ENCODE measurements at places on chromosomes 3 and 15.

DNA sequence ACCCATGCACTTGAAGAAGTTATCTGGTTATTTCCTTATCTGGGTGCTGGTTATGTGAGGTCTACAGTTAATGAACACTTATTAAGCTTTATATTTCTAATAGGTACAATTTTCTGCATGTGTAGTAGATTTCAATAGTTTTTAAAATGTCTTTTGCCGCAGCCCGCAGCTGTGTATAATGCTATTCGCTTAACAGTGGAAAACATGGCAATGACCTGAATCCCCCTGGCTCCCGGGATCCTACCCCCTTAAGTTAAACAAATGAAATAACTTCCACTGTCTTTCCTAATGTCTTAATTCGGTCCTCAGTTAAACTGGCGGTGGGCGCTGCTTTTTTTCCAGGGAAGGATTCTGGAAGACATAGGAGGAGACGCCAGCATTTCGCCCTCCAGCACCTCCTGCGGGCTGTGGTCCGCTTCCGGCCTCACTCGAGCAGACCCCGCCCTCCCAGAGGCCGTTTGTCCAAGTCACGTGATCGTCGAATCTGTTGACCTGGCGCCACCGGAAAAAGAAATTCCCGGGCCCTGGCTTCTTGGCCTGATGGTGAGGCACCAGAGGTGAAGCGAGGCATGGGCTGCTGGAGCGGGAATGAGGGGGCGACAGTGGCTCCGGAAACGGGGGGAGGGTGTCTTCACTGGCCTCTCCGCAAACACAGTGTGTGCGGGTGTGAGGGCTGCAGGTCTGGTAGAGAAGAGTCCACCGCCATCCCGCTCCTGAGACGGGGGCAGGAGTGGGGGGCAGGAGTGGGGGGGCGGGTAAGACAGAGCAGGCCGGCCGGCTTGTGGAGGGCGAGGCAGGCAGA lies 45.6 kb upstream of the CSPG4 start:
- DNase-seq, result peak; percentile 93

DNA sequence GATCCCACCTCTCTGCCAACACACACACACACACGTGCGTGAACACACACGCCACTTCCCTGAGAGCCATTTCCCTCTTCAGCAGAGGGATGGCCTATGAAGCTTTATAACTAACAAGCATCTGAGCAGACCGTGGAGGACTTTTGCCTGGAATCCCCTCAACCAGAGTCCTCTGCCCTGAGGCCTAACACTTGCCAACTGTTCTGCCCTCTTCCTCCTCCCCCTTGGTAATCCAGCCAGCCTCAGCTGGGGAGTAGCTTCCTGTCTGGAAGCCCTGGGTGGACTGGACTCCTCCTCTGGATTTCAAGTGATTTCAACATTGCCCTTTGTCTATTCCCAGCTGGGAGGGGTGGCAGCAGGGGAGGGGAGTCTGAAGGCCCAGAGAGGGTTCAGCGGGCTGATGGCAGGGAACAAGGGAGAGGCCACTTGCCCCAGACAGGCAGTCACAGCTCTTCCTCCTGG lies 68.4 kb upstream of the HACD2 start:
- peak; percentile 41 for DNase-seq

GRCh38 chr15:69320977-69321554 lies 22.4 kb downstream of the PAQR5 start:
- no peak for DNase-seq

DNA sequence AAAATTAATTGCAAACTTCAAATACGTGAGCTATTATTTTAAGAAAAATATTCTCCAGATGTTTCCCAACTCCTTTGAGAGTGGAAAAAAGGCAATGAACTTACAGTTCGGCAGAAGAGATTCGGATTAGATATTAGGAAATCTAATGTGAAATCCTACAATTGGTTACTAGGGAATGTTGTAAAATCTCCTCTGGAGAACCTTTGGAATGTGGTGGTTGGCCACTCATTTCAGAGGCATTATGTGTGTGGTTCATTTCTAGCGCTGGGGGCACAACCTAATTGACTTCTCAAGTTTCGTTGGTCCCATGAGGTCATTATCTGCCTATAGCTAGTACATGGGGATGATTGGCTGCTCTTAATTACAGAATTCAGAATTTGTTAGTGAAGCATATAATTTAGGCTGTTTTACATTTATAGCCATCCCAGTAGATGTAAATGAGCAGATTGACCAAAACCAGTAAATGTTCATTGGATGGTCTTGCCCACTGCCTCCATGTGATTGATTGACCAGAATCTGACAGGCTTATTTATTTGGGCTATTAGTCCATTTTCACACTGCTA lies 34.6 kb upstream of the CMSS1 start:
- DNase-seq, result no peak

- DNase-seq, result peak; percentile 87
Measured at GRCh38 chr15:64105113-64105704, 9.4 kb downstream of the SNX1 start.

DNA sequence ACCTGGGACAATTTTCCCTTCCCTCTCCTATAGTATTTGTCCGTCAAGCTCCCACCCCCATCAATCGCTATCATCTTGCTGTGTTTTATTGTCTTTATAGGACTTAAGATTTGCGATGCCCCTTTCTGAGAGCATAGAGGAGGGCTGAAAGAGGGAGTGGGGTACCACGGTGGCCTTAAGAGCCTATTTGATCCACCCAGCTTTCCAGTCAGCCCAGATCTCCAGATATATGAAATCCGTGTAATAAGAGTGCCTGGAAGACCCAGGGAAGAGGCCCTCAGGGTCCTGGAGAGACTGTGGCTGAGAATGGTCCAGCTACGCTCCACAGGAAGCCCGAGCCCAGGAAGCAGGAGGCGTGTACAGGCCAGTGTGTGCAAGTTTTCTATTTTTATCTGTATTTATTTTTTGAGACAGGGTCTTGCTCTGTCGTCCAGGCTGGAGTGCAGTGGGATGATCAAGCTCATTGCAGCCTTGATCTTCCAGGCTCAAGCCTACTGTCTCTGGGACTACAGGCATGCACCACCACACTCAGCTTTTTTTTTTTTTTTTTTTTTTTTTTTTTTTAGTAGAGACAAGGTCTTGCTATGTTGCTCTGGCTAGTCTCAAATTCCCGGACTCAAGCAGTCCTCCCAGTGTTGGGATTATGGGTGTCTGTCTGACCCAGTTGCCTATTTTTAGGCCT lies 964 bp upstream of the NCKIPSD start:
- DNase-seq, result no peak

DNA sequence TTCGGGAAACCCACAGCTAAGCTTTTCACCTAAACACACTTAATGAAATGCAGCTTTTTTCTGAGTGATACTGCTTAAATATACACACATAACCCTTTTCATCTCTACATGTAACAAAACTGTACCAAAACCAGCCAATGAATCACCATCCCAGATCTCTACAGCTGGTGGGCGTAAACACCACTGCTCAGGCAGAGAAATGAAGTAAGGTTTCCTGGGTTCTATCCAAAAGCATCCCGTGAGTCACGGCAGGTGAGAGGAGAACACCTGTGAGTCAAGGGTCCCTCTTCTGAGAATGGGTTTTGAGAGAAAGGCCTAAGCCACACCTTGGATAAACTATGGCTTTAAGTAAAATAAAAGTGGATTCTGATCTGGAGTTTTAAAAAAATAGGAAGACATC lies 2.6 kb downstream of the CLDN1 start:
- DNase-seq, result no peak

DNA sequence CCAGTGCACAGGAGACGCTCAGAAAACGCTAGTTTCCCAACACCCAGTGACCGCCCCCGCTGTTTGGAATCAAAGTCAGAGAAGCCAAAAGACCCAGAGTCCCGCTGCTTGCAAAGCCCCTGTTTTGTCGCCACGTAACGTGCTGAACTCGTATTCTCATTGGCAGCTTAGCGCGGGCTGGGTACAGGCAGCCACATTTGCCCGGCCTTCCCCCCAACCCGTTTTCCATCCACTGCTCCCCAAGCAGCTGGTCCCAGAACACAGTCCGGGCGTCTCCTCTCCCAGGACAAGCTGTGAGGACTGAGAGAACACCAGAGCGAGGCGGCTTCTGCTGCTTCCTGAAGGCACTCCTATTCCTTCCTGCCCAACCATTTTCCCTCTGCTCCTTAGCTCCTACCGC lies 54.8 kb downstream of the RASGRF1 start:
- DNase-seq, result no peak

- peak; percentile 66 for DNase-seq
Measured at GRCh38 chr15:99249270-99249841, at the start of gene TTC23. Gene TTC23, minus strand, starts transcription at chr15:99249581. Its CDS starts 20,869 bp downstream, at chr15:99228712.

DNA sequence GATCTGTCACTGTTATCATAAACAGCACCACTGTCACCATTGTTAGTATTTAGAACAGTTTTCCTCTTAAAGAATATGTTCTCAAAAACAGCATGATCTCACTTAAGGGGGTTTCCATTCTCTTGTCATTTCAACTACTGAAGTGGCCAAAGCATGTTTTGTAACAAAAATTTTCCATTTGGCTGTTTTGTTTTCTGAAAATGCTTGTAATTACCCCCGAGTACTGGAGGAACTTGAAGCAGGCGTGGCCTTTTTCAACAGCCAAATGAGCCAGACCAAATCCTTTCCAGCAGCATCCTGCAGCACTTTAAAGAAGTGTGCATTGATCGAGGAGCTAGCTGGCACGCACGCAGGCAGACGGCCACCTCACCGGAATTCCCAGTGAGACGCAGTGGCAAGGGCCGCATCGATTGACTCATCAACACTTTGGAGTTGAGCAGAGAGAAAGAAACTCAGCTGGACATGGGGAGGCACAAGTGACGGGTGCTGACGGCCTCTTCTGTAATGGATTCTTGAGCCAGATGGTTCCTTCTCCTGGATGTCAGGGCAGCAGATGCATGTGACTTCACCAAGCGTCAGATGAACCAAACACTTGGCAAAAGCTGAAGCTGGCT lies 234.3 kb upstream of the IGF1R start:
- DNase-seq, result no peak

DNA sequence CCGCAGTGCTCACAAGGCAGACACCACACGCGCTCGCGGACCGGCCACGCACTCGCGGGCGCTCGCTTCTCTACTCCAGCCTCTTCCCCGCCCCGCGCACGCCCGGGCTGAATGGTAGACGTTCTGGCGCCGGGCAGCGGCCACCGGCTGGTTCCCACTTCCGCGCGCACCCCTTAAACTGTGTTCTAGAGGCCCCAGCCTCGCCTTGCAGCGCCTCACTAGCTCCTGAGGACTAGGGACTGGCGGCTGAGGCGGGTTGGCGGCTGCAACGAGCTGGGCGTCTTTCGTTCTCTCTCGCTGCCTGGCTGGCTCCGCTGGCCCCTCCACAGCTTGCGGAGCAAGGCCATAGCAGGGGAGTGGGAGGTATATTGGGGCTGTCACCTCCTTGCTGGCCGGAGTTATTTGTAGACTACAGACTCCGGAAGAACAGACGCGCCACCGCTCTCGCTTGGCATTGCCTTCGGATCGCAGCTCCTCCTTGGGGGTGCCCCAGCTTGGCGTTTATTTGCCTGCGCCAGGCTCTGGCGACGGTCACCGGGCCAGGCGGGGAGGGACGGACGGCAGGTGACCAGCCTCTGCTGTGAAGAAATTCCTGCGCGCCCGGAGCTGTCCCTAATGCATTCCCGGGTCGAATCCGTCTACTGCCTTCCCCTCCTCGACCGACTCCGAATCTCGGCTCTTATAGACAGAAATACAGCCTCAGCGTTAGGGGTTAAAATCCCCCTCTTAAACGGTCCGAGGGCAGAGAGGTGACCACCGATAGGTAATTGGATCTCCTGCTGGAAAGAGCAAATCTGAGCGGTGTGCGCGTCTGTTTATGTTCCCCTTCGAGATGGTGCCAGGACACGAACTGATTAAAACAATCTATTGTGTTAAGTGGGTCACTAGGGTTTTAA lies 1.3 kb downstream of the GREM1 start:
- peak; percentile 45 for DNase-seq

GRCh38 chr15:58520464-58520863 lies 88.7 kb downstream of the LIPC start:
- peak; percentile 62 for DNase-seq

DNA sequence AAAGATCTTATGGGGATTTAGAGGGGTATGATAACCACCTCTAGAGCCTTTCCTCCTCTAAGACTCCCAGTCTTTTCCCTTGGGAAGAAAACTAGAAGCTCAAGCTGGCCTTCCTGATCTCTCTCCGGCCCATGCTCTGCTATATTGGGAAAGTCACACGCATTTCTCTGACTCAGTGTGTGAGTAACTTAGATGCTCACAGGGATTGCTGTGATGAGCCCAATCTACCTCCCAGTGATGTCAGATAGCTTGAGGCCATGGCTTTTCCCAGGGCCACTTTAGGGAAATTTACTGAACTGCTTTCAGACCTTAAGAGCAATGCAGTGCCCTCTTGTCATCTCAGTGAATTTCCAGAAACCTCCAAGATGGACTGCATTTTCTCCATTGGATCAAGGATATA lies 8.6 kb upstream of the ST8SIA2 start:
- no peak for DNase-seq

DNA sequence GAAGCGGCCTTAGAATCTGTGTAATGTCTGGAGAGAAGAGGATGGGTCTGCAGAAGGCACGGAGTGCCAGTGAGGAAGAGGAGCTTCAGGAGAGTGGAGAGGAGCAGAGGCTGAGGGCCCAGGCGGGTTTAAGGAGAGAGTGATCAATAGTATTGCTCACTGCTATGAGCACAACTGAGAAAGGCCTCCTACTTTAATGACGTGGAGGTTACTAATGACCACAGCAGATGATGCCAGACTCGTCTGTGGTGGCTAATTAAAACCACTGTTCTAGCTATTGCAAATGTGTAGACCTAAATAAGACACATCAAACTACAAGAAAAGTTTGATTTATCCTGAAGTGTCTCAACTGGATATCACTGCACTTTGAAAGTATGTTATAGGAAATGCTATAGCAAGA lies 33.2 kb downstream of the MTMR10 start:
- DNase-seq, result no peak

GRCh38 chr3:143433787-143434378 lies 314.3 kb downstream of the CHST2 start:
- DNase-seq, result peak; percentile 36

GRCh38 chr3:192883512-192883911 lies 34.1 kb downstream of the MB21D2 start:
- DNase-seq, result no peak

GRCh38 chr15:78087951-78088772 lies 4.2 kb upstream of the SH2D7 start:
- peak; percentile 82 for DNase-seq

- no peak for DNase-seq
Measured at GRCh38 chr15:98955331-98955730, 52.3 kb downstream of the PGPEP1L start.

GRCh38 chr15:66573719-66574595 lies 8.2 kb upstream of the LCTL start:
- peak; percentile 24 for DNase-seq

All from suppressor macrophage (primary cell).